ENCODE measurements at places on chromosomes 13 and 19.

DNA sequence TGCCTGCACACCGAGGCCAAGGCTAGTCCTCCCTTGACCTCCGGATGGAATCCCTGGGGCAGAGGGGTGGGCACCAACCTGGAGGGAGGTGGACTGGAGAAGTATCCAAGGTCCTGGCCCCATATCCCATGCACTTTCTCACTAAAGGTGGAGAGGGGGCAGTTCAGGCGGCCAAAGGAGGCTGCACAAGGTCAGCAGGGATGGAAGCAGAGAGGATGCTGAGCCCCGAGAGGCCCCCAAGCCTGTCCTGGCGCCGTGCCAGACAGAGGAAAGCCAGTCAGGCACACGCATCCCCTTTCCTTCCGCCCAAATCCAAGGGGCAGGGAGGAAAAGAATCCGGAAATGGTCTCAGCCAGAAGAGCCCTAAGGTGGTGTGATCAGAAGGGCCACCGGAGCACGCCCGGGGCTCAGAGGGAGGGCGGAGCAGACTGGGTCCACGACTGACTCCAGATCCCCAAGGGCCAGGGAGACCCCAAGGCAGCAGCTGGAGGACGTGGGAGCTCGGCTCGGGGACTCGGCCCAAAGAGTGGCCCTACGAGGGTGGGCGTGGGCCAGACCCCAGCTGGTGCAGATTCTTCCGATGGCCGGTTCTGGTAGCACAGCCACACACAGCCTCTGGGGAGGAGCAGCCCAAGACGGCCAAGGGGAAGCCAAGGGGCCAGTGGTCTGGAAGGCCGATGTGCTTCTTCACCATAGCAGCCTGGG is 60.0 kb downstream of the MLLT1 start:
- DNase-seq = no peak

GRCh38 chr13:50094615-50095293 is 79.5 kb downstream of the KCNRG start:
- no peak for DNase-seq

DNA sequence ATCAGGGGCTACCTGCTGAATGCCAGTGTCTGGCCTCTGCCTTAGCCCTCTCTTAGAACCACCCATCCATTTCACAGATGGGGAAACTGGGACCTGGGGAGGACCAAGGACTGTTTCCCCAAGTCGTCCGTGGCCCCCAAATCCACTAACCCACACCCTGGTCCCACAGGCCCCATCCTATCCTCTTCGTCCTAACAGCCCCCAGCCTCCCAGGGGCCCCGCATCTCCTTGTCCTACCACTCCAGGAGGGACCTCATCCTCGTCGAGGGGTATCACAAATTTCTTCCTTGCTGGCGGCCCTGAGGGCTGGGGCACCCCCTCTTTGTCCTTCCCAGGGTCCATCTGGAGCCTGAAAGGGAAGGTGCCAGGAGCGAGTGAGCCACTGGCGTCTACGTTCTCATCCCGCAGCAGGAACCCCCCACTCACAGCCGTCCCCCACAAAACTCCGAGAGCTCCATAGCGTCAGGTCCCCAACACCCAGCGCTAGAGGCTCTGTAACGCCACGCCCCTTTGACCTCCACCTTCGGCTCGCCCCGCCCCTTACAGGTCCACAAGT is 606 bp downstream of the ERCC1 start:
- DNase-seq = no peak

DNA sequence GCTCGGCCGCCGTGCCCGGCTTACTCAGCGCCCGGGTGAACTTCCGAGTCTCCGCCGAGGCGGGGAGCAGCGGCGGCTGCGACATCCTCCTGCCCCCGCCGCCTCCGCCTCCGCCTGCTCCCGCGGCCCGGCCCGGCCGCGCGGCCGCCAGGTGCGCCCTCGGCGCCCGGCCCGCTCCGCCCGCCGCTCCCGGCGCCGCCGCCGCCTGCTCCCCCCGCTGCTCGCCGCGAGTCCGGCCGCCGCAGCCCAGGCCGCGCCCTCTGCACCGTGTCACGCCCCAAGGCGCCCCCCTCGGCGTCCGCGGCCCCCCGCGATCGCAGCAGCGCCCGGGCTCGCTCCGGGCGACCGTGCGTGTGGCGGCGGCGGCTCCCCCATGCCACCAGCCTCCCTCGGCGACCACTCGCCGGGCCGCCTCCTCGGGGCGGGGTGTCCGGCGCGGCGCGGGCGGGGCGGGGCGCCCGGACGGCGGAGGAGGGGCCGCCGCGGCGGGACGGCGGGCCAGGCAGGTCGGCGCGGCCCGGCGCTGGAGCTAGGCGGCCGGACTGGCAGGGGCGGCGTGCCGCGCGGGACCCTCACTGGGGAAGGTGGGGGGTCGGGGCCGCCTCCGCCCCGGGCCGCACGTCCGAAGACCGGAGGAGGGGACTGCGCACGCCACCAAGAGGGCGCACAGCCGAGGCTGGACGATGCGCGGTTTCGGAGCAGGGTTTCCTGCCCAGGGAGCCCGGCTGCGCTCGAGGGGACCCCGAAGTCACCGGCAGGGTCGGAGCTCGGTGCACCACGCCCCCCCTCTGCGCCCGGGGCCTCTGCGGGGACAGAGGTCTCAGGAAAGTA is 108.6 kb upstream of the DOCK9 start:
- peak; percentile 62 for DNase-seq

DNA sequence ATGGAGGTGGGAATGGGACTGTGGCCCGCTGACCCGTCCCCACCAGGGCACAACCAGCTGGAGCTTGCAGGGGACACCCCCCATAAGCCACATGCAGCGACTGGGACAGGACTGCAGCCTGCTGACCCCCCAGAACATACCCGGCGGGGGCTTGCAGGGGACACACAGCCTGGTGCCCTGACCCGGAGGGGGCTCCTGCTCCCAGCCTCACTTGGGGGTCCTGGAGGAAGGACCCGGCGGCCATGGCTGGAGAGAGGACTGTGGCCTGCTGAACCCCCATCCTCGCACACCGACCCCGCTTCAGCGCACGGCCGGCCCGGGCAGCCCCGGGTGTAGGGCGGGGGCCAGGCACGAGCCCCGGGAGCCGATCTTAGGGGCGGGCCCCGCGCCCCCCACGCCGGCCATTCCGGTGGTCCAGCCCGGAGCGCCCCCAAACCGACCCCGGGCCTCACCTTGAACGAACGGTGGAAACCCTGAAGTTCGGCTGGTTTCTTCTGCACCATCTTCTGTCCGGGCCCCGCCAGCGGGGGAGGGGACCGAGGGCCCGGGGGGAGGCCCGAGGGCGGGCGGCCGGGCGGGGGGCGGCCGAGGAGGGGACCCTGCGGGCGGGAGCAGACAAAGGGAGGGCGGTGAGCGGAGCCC is 574 bp downstream of the MKNK2 start:
- no peak for DNase-seq

GRCh38 chr19:3801412-3802096 is 15.4 kb upstream of the MATK start:
- peak; percentile 50 for DNase-seq

Measured in GM12865 (cell line).